ENCODE measurements at places on chromosomes 13 and 19. TPM values are rescaled to one million over a fixed set of nuclear protein-coding genes. Genes with fewer than 3 reads are reported as not detected.

LAIR1 gene
- total RNA-seq: not detected

TEKTIP1 gene
- total RNA-seq: not detected

SLITRK6 gene
- total RNA-seq: 14.6 TPM

CYP4F11 gene
- total RNA-seq: not detected

LGALS14 gene
- total RNA-seq: not detected

TUBB4A gene
- not detected for total RNA-seq

GRCh38 chr13:26616126-26616525 lies 58.6 kb downstream of the WASF3 start:
- DNase-seq: peak; percentile 21

- no peak for DNase-seq
Measured at GRCh38 chr19:31610018-31610417, 260.8 kb upstream of the TSHZ3 start.

DNA sequence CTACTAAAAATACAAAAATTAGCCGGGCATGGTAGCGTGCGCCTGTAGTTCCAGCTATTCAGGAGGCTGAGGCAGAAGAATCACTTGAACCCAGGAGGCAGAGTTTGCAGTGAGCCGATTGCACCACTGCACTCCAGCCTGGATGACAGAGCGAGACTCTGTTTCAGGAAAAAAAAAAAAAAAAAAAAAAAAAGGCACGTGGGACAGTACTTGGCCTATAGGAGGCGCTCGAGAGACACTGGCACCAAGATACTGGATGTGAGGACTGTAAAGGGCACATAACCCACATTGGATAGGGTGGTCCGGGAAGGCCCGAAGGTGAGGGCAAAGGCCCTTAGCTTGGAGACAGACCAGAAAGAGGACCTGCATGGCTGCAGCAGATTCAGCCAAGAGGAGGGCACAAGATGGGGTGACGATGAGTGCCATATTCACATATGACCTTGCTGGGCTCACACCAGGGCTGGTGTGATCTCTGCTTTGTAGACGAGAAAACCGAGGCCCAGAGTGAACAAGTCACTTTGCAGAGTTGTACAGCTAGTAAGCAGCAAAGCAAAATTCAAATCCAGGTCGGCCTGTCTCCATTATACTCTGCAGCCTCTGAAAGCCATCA lies 89.4 kb downstream of the DPF1 start:
- peak; percentile 55 for DNase-seq

- peak; percentile 86 for DNase-seq
Measured at GRCh38 chr13:90696254-90696653, 651.2 kb upstream of the MIR17HG start.

- DNase-seq: no peak
Measured at GRCh38 chr19:42199440-42200115, 17.9 kb downstream of the DEDD2 start.

DNA sequence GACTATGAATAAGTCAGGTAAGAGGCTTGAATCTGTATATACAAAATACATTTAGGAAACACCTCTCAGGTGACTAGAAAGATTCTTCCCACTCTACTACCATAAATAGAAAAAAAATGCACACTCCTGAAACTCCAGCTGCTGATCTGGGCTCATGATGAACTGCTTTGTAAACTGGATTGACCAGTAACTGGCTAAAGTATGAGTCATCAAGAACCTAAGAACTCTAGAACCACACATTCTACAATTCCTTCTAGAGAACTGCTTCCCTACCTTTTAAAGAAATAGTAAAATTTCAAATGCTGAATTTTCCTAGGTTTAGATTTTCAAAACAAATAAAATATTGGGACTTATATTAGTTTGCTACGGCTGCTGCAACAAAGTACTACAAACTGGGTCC lies 55.2 kb downstream of the ELF1 start:
- peak; percentile 43 for DNase-seq

- peak; percentile 23 for DNase-seq
Measured at GRCh38 chr19:40424637-40425449, 949 bp downstream of the SERTAD1 start.

DNA sequence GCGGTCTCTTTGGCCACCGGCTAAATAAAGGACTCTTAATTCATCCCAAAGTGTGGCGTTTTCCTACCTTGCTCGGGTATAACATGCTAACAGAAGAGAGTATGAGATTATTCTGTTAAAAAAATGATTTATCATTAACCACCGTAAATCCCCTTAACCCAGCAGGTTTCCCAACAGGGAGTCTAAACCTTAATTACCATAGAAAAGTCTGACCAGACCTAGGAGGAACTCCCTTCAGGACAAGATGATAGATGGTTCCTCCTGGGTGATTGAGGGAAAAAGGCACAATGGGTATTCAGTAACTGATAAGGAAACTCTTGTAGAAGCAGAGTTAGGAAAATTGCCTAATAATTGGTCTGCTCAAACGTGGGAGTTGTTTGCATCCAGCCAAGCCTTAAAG lies 193.7 kb downstream of the ZNF737 start:
- DNase-seq: no peak

DNA sequence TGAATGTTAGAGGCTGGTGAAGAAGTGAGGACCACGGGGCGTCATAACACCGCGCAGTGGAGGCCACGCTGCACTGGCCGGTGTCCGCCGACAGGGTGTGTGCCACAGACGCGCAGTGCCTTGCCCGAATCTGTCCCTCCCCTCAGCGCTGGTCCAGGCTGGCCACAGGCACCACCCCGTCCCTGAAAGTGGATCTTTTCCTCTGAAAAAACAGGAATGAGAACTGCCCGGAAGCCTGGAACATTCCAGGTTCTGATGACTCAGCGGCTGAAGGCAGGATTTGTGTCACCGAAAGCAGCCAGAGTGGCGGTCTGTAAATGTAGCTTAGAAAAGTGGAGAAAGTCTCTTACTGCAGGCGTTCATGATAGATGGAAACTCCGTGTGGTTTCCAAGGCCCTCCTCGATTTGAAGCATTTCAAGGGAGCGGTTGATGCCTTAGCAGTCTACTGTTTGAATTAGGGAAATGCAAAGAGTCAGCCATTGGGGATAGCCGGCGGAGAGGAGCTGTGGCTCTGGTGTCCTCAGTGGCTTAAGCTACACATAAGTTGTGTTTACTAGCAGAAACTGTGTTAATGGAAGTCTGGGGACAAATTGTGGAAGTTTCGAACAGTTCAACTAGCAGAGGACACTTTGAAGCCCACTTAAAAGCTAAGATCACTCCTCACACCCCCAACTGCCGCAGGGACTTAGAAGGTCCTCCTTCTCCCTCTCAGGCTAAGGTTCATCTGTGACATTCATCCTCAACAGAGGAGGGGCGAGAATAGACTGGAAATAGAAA lies 70.8 kb downstream of the NUFIP1 start:
- peak; percentile 97 for DNase-seq

DNA sequence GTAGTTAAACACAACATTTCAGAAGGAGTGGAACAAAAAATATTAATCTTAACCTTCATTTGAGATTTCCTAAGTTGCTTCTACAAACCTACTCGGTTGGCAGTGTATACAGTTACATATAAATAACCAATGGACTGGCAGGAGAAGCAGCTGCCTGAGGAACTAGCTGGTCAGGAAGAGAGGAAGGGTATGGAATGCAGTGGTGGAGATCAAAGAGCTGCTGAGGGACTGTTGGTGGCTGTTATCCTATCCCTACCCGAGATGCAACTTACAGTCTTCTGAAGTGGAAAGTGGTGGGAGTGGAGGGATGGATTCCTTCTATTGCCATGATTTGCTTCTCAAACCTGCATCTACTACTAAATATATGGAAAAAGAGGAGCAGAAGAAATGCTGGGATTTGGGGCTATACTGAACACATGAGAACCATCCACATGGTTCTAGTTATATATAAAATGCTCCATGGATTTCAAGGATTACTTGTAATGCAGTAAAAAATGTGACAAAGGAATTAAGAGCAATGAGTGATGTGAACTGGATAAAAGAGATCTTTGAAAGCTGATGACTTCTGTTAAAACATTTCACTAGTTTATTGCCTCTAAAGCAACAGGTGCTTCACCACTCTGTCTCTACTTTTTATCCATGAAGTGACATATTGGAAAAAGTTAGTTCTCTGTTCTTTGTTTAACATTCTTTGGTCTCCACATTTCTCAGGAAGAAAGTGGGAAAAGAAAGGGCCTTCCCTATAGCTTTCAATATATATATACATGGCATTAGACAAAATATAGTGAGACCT lies 29.9 kb downstream of the MICU2 start:
- peak; percentile 8 for DNase-seq

- DNase-seq: no peak
Measured at GRCh38 chr13:99362362-99362761, 55.2 kb upstream of the GPR183 start.

DNA sequence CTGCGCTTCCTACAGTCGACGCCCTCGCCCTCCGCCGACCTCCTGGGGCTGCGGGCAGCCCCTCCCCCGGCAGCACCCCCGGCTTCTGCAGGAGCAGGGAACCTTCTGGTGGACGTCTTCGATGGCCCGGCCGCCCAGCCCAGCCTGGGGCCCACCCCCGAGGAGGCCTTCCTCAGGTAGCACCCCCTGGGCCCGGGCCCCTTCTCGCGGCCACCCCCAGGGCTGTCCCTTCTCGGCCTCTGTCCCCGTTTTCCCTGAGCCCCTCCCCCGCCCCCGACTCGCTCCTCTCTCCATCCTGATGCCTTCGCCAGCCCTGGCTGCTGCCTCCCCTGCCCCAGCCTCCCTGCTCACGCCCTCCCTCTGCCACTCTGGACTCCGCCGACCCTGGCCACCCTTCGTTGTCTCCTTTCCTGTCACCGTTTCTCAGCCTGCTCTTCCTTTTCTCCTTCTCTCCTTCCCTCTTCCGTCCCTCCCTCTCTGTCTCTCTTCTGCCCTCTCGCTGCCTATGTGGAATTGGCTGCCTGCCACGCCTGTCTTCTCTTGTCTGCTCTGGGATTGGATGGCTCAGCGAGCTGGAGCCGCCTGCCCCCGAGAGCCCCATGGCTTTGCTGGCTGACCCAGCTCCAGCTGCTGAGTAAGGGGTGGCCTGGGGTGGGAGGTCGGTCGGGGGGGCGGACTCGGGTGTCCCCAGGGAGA lies 11.0 kb downstream of the FUZ start:
- peak; percentile 89 for DNase-seq

Measured in fibroblast of lung (primary cell).